ENCODE measurements at places on chromosomes 3 and 15. TPM values are rescaled to one million over a fixed set of nuclear protein-coding genes. Genes with fewer than 3 reads are reported as not detected.

DNA sequence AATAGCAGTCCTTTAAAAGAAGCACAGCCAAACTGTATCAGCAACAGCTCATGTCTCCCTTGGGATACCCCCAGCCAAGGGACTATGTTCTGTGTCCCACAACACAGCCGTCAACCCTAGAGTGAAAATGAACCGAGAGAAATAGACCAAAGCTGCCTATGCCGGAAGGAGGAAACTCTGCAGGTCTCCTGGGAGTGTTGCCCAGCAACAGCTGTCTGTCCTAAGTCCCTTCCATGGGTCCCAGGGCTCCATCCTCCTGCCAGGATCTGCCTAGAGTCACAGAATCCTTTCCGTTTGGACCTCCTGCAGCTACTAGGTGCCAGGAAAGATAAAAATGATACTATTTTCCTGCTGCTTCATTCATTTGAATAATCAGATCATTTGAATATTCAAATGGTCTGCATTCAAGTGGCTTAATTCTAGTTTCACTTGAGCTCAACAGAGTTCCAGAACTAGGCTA is 53.1 kb downstream of the TRANK1 start:
- no peak for DNase-seq

DNA sequence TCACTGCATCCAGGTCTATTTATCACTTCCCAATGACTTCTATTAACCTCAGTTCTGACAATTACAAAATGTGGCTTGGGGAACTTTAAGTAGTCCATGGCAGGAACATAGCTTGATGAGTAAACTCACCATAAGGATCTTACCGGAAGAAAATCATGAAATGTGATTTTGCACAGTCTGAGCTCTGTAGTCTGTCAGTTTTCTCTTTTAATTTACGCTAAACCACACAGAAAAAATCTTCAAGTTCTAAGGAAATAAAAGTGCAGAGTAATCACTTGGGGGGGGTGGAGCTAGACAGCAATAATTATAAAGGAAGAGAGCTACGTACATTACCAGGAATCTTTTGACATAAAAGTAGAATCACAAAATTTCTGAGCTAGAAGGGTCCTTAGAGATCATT is 9.2 kb downstream of the TBC1D5 start:
- no peak for DNase-seq

DNA sequence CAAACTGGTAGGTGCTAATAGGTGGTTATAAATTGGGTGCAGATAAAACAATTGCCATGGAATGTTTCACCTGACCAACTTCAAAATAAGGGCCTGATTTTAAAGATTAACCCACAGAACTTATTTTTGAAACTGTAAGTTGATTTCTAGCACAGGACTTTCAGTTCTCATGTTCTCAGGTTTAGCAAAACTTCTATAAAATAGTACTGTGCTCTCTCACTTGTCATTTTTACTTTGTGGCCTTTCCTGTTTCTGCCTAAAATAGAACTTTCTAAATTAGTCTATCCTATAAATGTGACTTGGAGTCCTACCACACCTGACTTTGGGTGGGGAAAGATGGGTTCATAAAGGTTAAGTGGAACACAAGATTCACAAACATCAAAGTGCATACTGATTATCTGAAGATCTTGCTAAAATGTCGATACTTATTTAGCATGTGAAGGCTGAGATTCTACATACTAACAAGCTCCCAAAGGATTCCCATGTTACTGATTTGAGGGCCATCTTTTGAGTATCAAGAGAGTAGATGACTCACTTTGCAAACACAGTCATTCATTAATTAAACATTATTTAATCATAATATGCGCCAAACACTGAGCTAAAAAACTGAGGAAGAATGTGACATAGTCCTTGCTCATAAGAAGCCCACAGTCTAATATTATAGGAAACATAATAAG is 38.6 kb downstream of the BTLA start:
- DNase-seq, result no peak

DNA sequence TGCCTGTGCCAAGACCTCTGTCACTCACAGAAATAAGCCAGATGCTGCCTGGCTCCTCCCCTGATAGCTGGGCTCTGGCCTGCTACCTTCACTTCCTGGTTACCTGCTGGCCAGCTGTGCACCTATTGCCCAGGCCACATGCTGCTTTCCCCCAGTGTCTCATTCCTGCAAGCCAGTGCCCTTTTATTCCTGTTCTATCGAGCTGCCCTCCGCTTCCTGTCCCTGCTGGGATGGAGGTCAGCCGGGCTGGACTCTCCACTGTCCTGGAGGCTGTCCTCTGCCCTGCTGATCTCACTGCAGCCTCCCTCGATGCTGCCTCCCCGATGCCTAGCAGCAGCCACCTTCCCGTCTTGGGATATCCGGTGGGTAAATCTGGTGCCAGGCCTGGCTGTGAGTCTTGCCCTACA is 37.0 kb upstream of the SNRPA1 start:
- DNase-seq, result no peak

DNA sequence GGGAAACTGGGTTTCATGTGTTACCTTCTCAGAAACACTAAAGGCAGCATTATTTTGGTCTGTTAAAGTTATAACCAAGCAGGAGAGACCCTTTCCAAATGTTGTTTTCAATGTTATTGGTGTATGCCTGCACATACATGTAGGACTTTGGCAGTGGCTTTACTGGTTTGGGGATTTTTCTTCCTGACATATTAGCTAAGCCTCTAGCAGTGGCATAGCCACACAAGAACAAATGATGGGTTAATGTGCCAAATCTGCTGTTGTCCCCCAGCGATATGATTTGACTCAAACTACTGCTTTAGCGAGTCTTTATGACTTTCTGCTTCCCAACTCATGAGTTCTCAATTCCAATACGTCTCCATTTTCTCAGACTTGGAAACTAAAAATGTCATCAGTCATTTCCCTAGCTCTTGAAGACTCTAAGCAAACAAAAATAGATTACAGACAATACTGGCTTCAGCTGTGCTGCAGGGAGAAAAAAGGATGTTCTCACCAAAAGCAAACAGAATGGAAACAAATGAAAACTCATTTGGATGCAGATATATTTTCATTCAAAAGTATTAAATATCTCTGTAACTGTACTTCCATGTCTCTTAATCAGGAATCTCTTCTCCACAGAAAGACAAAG is 29.6 kb downstream of the TPM1 start:
- DNase-seq, result no peak

- no peak for DNase-seq
Observed at GRCh38 chr15:33358306-33358705, 47.5 kb downstream of the RYR3 start.

DNA sequence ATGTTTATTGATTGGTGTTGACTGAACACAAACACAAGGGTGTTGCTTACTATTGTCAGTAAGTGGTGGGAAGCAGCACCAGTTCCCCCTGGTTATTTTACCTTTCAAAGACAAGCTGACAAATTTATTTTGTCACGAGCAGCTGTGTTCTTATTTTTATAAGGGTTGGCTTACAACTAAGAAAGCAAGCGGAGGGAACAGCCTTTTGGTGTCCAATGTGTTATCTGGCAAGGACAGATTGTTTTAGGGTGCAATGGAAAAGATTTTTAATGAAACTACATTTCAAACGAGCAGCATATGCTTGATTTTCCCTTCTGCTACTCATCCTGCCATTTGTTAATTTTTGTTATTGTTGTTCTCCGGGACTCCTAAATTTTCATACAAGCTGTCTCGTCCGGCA is 920.6 kb upstream of the CFAP20DC start:
- DNase-seq, result no peak

- peak; percentile 29 for DNase-seq
Observed at GRCh38 chr3:73432023-73432705, 192.6 kb downstream of the PDZRN3 start.

DNA sequence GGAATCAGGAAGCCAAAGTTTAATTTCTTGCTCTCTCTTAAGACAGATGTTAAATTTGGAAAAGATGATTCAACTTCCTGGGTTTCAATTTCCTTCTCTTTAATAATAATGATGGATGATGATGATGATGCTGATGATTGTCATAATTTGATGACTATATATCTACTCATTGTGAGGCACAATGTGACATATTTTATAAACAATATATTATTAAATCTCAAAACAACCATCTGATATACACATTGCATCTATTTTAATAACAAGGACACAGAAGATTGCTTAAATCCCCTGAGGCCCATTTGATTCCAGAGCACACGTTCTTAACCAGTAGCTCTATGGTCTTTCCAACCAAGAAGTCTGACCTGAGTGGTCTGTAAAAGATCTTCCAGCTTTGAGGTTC is 124.0 kb downstream of the CNTN6 start:
- no peak for DNase-seq

DNA sequence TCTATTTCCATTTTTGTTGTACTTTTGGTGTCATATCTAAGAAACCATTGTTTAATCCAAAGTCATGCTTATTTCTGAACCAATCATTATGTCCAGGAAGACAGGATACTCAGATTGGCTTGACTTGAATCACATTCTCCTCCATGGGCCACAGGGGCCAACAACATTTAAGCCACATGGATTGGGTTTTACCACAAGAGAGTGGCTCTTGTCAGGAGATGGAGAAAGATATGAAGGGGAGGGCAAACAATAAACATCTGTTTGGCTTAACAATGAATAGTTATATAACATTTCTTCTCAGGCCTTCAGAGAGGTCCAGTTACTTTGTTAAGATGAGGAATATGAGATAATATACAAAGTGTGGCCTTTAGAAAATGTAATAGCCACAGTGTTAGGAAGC is 44.6 kb downstream of the GXYLT2 start:
- no peak for DNase-seq

DNA sequence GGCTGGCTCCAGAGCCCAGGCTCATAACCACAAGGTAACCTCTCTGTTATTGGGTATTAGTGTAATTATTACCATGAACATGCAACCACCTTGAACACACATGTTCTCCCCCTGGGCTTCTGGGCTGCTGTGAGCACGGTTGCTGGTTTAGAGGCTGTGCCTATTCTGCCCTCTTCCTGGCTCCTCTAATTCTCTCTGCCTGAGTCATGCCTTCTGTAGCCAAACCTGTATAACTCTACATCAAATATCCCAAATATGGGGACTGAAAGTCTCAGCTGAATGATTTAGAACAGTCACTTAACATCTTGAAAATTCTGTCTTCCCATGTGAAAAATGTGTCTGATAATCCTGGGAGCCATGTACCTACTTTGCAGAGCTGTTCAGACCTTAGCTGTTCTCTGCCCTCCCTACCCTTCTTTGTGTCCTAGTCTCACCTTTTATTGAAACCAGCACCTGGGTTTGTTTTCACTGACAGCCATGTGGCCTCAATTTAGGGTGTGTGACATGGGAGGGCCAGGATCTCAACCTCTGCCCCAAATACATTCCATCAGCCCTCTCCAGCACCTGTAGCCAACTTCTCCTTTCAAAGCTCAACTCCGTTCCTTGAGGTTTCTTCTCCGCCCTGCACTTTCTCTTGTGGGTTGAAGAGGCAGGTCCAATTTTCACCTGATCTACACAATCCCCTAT is 60.7 kb downstream of the PDZRN3 start:
- no peak for DNase-seq

GRCh38 chr3:176009256-176009655 is 1150.1 kb downstream of the NAALADL2 start:
- DNase-seq, result no peak

- no peak for DNase-seq
Observed at GRCh38 chr15:101244036-101244781, 7.6 kb downstream of the CHSY1 start.

DNA sequence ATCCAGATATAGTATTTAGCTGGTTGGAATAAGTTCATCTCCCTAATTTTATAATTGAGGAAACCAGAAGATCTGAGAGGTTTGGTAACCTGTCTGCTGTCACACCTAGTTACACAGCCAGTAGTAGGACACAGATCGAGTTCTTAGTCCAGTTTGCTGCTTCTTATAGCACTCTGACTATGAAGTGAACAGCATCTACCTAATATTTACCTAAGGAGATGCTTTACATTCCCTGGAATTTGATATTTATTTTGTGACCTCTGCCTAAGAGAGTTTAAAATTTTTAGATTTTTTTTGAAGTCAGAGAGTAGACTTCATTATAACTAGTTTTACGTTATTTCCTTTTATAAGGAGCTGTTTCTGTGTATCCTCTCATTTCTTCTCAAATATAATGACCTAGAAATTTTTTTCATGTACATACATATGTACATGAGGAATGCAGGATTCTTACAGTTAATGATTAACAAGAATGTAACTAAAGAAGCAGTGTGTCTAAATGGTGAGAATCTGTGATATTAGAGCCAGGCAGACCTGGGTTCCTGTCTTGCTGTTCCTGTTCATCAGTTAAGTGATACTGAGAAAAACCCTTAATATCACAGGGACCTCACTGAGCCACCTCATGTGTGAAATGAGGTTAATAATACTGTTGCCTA is 4.3 kb downstream of the ARHGEF26 start:
- DNase-seq, result no peak

DNA sequence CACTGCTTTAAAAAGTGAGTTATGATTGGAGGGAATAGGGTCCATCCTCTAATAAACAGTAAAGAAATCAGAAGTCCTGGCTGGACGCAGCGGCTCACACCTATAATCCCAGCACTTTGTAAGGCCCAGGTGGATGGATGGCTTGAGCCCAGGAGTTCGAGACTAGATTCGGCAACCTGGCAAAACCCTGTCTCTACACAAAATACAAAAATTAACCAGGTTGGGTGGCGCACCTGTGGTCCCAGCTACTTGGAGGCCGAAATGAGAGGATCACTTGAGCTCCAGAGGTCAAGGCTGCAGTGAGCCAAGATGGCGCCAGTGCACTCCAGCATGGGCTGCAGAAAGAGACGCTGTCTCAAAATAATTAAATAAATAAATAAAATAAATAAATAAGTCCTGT is 171.2 kb downstream of the POTEB3 start:
- DNase-seq, result no peak

- DNase-seq, result no peak
Observed at GRCh38 chr15:83978588-83978987, 257.0 kb upstream of the GOLGA6L4 start.

DNA sequence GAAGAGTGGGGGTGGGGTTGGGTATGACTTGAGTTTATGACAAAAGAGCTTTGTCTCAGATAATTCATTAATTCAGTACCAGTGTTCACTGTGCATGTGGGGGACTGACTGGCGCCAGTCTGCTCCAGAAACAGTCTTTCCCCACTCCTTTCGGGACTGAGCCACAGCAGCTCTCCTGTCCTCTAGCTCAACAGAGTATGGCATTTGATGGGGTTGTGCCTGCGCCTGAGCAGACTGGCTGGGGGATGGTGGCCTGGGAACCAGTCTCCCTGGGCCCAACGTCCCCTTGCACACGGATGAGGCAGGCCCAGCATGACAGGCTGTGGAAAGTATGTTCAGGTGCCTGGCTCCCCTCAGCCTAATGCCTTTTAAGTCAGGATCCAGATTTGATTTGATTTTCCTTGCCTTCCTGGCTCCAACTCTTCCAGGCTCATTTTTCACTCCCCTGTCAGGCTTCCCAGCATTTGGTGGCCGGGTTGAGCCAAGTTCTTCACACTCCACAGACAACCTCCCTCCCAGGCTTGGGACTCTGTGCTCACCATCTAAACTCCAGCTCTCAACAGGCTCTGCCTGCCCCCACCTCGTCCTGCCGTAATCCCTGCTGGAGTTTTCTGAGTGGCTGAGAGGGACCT is 105.0 kb downstream of the MYLK start:
- no peak for DNase-seq

CPN2 gene
- total RNA-seq, result not detected

GP9 gene
- total RNA-seq, result not detected

ATP13A3 gene
- total RNA-seq, result 101 TPM

TMCO5A gene
- total RNA-seq, result not detected

SLC22A13 gene
- total RNA-seq, result 0.31 TPM

GOLGA6L10 gene
- 3.0 TPM for total RNA-seq

ATP2B2 gene
- total RNA-seq, result not detected

PP2D1 gene
- total RNA-seq, result not detected

FAM43A gene
- 3.9 TPM for total RNA-seq

ONECUT1 gene
- not detected for total RNA-seq

ANKRD34C gene
- not detected for total RNA-seq

TMEM212 gene
- total RNA-seq, result not detected

CD80 gene
- total RNA-seq, result 7.1 TPM

SHQ1 gene
- total RNA-seq, result 29.8 TPM
